ENCODE measurements at places on chromosomes 1 and 21. TPM values are rescaled to one million over a fixed set of nuclear protein-coding genes. Genes with fewer than 3 reads are reported as not detected.

FAM151A gene
- not detected for polyA plus RNA-seq

- no peak for DNase-seq
- H3K27ac ChIP-seq = no peak overlapping the region
- H3K4me1 ChIP-seq = no peaks in the 10 kb centered on the region
- no peak overlapping the region for H3K4me3 ChIP-seq
- no peaks in the 10 kb centered on the region for H3K36me3 ChIP-seq
- H3K27me3 ChIP-seq = no peaks in the 10 kb centered on the region
Observed at GRCh38 chr1:231584117-231584516, 42.5 kb upstream of the DISC1 start.

GRCh38 chr21:33976082-33977016, 60.7 kb upstream of the ATP5PO start:
- no peaks in the 10 kb centered on the region for H3K36me3 ChIP-seq
- H3K4me1 ChIP-seq = peaks cover 33% of the 10 kb centered on the region
- H3K4me3 ChIP-seq = peak overlapping the region; percentile 7
- DNase-seq = peak; percentile 21

ACTN2 gene
- not detected for polyA plus RNA-seq

- DNase-seq = no peak
- H3K27ac ChIP-seq = no peak overlapping the region
- no peak overlapping the region for H3K4me3 ChIP-seq
- no peaks in the 10 kb centered on the region for H3K36me3 ChIP-seq
- H3K27me3 ChIP-seq = no peaks in the 10 kb centered on the region
- H3K4me1 ChIP-seq = no peaks in the 10 kb centered on the region
Observed at GRCh38 chr1:70966018-70966638, 81.5 kb downstream of the PTGER3 start.

DNA sequence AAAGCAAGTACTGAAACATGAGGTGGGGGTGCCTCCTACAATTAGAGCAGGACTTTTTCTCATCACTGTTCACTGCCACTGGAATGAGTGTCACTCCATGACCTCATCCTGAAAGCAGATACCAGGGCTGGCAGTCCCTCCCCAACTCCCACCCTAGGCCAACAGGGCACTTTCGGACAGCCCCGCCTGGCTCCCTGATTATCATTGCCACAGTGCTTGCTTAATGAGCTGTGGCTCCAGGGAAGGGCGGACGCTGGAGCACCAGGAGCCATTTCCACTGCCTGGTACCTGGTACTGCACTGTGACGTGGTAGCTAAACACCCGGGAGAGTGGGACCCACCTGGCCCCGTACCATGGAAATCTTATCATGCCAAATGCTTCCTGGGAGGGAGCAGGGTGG, 22.3 kb downstream of the SLC9A1 start:
- H3K4me1 ChIP-seq = peaks cover 22% of the 10 kb centered on the region
- H3K36me3 ChIP-seq = no peaks in the 10 kb centered on the region
- no peak overlapping the region for H3K4me3 ChIP-seq
- no peak overlapping the region for H3K27ac ChIP-seq

DNA sequence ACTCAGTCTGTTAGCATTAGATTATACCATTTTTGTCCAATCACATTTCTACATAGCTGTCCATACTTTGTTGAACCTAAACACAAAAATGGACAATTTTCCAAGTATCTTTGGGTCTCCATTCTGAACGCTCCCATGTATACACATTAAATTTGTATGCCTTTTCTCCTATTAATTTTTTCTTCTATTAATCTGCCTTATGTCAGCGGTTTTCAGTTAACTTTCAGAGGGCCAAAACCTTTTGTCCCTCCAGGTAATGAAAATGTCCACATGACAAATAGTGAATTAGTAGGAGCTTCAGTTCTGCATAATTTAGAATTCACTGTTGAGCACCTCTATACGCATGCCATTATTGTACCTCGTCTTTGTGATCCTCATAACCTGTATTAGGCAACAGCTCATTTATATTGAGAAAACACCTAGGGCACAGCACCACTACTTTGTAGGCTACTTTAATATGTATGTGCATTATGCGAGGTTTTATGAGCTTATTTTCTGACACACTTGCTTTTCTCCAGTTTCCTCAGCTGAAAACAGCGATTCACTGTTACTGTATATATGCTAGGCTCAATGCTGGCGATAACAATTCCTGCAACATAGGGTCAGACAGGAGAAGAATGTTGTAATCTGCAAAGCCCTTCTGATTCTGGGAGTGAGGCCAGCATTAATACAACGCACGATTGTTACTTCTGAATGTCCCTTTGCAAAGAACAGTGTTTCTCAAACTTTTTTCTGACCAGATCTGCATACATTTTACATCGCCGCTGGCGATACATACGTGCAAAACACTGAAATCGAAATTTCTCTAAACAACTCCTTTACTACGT, 1.1 kb upstream of the ABCD3 start:
- peak overlapping the region; percentile 59 for H3K4me3 ChIP-seq
- no peaks in the 10 kb centered on the region for H3K27me3 ChIP-seq
- peaks cover 40% of the 10 kb centered on the region for H3K4me1 ChIP-seq
- no peak for DNase-seq
- no peaks in the 10 kb centered on the region for H3K36me3 ChIP-seq

TSPAN2 gene
- polyA plus RNA-seq = 20.8 TPM

GRCh38 chr1:226029093-226029496, 30.0 kb upstream of the SDE2 start:
- no peaks in the 10 kb centered on the region for H3K36me3 ChIP-seq
- H3K4me1 ChIP-seq = no peaks in the 10 kb centered on the region
- no peaks in the 10 kb centered on the region for H3K27me3 ChIP-seq
- no peak for DNase-seq
- H3K4me3 ChIP-seq = no peak overlapping the region

DNA sequence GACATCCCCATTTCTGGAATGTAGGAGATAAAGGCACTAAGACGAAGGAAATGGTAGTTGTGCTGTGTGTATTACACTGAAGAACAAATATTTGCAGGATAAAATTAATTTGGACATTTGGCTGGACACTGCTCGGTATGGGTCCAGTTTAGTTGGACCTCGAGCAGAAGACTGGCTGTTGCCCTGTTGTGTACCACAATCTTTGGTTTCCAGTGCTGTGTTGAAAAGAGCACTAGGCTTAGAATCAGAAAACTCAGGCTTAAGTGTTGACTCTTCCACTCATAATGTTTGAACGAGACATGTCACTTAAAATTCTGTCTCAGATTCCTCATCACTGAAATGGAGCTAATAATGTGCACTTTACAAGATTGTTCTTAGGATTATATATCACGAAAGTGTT, 1.2 kb upstream of the ARPC5 start:
- peaks cover 33% of the 10 kb centered on the region for H3K4me1 ChIP-seq
- H3K27ac ChIP-seq = no peak overlapping the region
- no peak overlapping the region for H3K4me3 ChIP-seq
- H3K36me3 ChIP-seq = peaks cover 5% of the 10 kb centered on the region

GRCh38 chr1:27522432-27523336, 32.7 kb upstream of the WASF2 start:
- H3K4me3 ChIP-seq = peak overlapping the region; percentile 61
- peaks cover 73% of the 10 kb centered on the region for H3K4me1 ChIP-seq
- H3K27ac ChIP-seq = peak overlapping the region; percentile 62
- no peaks in the 10 kb centered on the region for H3K27me3 ChIP-seq

- peaks cover 88% of the 10 kb centered on the region for H3K4me1 ChIP-seq
- peak overlapping the region; percentile 48 for H3K27ac ChIP-seq
- peak; percentile 75 for DNase-seq
- H3K36me3 ChIP-seq = peaks cover 14% of the 10 kb centered on the region
- no peak overlapping the region for H3K4me3 ChIP-seq
- H3K27me3 ChIP-seq = no peaks in the 10 kb centered on the region
Observed at GRCh38 chr1:207863893-207864535, 46.9 kb downstream of the CD34 start.

HSD17B7 gene
- 20.0 TPM for polyA plus RNA-seq

DNA sequence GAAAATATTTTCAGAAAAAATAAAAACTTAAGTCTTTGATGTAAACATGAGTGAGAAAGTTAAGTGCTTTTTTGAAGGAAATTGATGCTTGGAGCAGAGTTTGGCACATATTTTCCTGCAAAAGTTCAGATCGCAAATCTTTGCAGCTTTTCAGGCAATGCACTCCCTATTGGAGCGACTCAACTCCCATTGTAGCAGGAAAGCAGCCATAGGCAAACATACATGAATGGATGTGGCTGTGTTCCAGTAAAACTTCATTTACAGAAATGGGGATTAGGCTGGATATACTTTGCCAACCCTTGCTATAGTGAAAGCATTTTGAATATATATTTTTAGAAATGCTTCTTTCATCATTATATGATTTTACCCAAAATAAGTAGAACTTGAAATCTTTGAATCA, 8.1 kb downstream of the AGL start:
- H3K27ac ChIP-seq = no peak overlapping the region
- H3K27me3 ChIP-seq = no peaks in the 10 kb centered on the region
- no peak for DNase-seq
- H3K4me1 ChIP-seq = no peaks in the 10 kb centered on the region
- H3K4me3 ChIP-seq = no peak overlapping the region
- H3K36me3 ChIP-seq = peaks cover 4% of the 10 kb centered on the region

TPRG1L gene
- polyA plus RNA-seq = 41.4 TPM

OPRD1 gene
- polyA plus RNA-seq = 0.03 TPM

LYPD8 gene
- not detected for polyA plus RNA-seq

OR2L8 gene
- not detected for polyA plus RNA-seq

- DNase-seq = no peak
- no peak overlapping the region for H3K27ac ChIP-seq
- H3K4me3 ChIP-seq = no peak overlapping the region
Observed at GRCh38 chr1:108046026-108046425, 81.0 kb upstream of the VAV3 start.

- H3K27ac ChIP-seq = no peak overlapping the region
- H3K4me3 ChIP-seq = no peak overlapping the region
- H3K36me3 ChIP-seq = no peaks in the 10 kb centered on the region
- DNase-seq = no peak
- H3K4me1 ChIP-seq = no peaks in the 10 kb centered on the region
- H3K27me3 ChIP-seq = no peaks in the 10 kb centered on the region
Observed at GRCh38 chr1:219687779-219688178, 74.9 kb upstream of the ZC3H11B start.

- H3K4me1 ChIP-seq = no peaks in the 10 kb centered on the region
- no peak overlapping the region for H3K4me3 ChIP-seq
- no peak overlapping the region for H3K27ac ChIP-seq
- DNase-seq = no peak
- no peaks in the 10 kb centered on the region for H3K27me3 ChIP-seq
Observed at GRCh38 chr1:211874521-211875347, 44.2 kb upstream of the LPGAT1 start.

CHRM3 gene
- polyA plus RNA-seq = 0.63 TPM

DNA sequence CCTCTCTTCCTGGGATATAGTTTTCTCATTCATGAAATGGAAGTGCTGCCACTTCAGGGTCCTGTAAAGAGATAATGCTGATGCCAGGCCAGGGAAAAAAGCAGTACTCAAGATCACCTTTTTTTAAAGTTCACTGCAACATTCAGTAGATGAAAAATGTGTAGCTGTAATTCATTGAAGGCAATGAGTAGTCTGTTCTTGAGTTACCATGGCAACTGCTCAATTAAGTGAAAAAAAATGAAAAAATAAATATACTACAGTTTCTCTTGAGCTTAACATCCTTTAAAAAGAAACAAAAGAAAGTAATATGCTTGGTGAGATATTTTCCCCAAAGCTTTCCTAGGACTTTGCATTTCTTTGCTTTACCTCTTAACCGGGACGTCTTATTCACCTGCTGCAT, 183.3 kb downstream of the AK5 start:
- no peak overlapping the region for H3K27ac ChIP-seq
- H3K4me1 ChIP-seq = no peaks in the 10 kb centered on the region
- no peaks in the 10 kb centered on the region for H3K36me3 ChIP-seq
- H3K4me3 ChIP-seq = no peak overlapping the region
- DNase-seq = no peak

NEXN gene
- polyA plus RNA-seq = 0.57 TPM

DNA sequence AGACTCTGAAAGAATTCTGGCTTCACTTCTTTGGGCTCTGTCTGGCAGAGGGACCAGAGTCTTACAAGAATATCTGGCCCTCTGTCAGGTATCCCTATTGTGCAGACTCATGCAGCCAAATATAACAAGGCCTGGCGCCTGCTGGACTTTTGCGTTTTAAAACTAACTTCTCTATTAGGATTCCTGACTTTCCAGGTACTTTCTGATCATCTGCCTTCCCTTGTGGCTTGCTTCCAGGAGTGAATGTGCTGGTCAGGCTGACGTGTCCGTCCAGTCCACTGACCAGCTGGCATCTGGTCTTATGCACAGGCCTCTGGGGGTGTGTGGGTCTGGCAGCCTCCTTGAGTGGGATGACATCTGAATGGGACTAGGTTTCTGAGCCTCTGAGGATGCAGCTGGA, 8.6 kb upstream of the RAB29 start:
- H3K36me3 ChIP-seq = no peaks in the 10 kb centered on the region
- no peak overlapping the region for H3K27ac ChIP-seq
- peaks cover 8% of the 10 kb centered on the region for H3K4me1 ChIP-seq
- no peak for DNase-seq
- H3K4me3 ChIP-seq = no peak overlapping the region

- H3K36me3 ChIP-seq = no peaks in the 10 kb centered on the region
- H3K4me1 ChIP-seq = no peaks in the 10 kb centered on the region
- DNase-seq = no peak
- H3K4me3 ChIP-seq = no peak overlapping the region
- no peaks in the 10 kb centered on the region for H3K27me3 ChIP-seq
- no peak overlapping the region for H3K27ac ChIP-seq
Observed at GRCh38 chr21:38166173-38166535, 90.6 kb upstream of the KCNJ15 start.

FABP3 gene
- polyA plus RNA-seq = not detected
